Spleen (tissue), 13 donors: ENCODE measurements at places on chromosomes 12 and 14. TPM values are rescaled to one million over a fixed set of nuclear protein-coding genes. Genes with fewer than 3 reads are reported as not detected.

The SLC6A13 gene
- total RNA-seq, result 0.30 TPM

The CACNA2D4 gene
- total RNA-seq, result 3.3 TPM

The RFX4 gene
- total RNA-seq, result not detected

DNA sequence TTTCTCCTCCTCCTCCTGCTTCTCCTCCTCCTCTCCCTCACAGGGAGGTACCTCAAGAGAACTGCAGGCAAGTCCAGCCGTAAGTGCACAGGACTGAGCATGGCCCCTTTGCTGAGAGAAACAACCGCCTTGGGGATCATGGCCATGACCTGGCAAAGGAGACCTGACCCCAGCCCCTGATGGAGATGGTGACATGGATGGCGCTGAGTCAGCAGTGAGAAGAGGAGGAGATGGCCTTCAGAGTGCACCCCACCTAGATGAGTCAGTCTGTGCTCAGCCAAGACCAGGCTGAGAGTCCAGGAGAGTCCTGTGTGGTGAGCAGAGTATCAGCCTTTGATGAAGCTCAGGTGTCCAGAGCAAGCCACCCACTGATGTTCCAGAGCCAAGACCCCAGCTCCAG is 36.4 kb downstream of the MEG3 start:
- peak; percentile 24 for DNase-seq

The ASB2 gene
- 9.8 TPM for total RNA-seq

- no peak for DNase-seq
Measured at GRCh38 chr12:110998165-110998564, 77.8 kb upstream of the MYL2 start.

DNA sequence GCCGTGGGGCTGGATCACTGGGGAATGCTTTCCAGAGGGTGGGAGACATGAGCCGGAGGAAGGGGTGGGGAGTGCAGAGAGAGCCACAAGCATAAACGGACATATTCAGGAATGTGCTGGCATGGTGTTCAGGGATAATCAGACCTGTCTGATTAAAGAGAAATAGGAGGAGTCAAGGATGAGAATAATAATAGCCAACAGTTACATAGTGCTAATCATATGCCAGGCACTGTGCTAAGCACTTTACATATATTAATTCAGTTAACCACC is 43.7 kb downstream of the LTBP2 start:
- no peak for DNase-seq

GRCh38 chr14:52025310-52025709 is 36.0 kb downstream of the RTRAF start:
- no peak for DNase-seq

DNA sequence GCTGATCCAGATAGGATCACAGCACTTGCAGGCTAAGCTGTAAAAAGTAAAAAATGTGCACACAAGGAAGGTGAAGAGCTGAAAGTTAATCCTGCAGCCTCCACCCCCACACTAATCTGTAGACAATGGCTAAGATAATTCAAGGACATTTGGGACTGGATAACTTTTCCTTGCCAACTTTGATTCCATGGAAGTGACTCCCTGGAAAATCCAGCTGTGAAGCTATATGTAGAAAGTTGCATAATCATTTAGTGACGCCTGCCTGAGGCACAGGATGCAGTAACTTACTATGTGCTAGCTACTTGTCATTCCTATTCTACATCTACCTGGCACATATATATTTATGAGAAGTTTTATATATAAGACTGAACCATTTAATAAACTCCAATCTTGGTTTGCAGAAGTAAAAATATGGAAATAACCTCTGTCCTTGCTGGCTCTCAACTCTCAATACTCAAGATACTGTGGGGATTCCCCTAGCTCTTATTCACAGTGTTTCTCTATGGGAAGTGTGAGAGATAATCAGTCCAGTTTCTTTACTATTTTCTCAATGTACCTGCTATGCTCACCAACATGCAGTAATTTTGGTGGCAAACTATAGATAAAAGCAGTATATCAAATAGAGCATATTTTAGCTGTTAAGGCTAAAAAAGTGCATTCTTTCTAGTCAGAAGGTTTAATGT is 14.8 kb downstream of the LDHB start:
- DNase-seq, result no peak

DNA sequence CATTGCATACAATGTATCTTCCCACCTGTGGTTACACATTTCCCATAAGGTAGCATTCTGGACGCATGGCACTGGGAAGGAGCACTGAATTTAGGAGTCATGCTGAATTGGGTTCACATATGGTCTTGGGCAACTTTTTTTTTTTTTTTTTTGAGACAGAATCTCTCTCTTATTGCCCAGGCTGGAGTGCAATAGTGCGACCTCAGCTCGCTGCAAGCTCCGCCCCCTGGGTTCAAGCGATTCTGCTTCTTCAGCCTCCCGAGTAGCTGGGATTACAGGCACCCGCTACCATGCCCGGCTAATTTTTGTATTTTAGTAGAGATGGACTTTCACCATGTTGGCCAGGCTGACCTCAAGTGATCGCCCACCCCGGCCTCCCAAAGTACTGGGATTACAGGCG is 13.3 kb downstream of the DIP2B start:
- peak; percentile 81 for DNase-seq

GRCh38 chr12:124416516-124417395 is 121.9 kb downstream of the RFLNA start:
- no peak for DNase-seq

The SLCO1B1 gene
- not detected for total RNA-seq

The CMA1 gene
- not detected for total RNA-seq

GRCh38 chr14:52538623-52539022 is 13.7 kb downstream of the TXNDC16 start:
- no peak for DNase-seq

- no peak for DNase-seq
Measured at GRCh38 chr12:64660237-64661018, 50.1 kb downstream of the RASSF3 start.

The KRT83 gene
- not detected for total RNA-seq

GRCh38 chr14:57725399-57726077 is 140.4 kb downstream of the SLC35F4 start:
- no peak for DNase-seq

The NRIP2 gene
- 6.8 TPM for total RNA-seq

The ASPG gene
- total RNA-seq, result 0.10 TPM

- DNase-seq, result no peak
Measured at GRCh38 chr12:2976581-2976996, 17.4 kb downstream of the TEAD4 start.

- no peak for DNase-seq
Measured at GRCh38 chr12:252636-253035, 10.0 kb downstream of the SLC6A13 start.

The CDH24 gene
- total RNA-seq, result 9.4 TPM

- DNase-seq, result no peak
Measured at GRCh38 chr14:89419973-89420482, 3.0 kb upstream of the FOXN3 start.

The BRAP gene
- total RNA-seq, result 16.6 TPM

The SIX6 gene
- total RNA-seq, result not detected

The NFE2 gene
- 93.7 TPM for total RNA-seq

The IFT81 gene
- total RNA-seq, result 6.3 TPM

GRCh38 chr14:30938617-30939016 is 64.3 kb downstream of the COCH start:
- DNase-seq, result no peak

- DNase-seq, result peak; percentile 79
Measured at GRCh38 chr14:102848830-102849525, 71.7 kb downstream of the TRAF3 start.

DNA sequence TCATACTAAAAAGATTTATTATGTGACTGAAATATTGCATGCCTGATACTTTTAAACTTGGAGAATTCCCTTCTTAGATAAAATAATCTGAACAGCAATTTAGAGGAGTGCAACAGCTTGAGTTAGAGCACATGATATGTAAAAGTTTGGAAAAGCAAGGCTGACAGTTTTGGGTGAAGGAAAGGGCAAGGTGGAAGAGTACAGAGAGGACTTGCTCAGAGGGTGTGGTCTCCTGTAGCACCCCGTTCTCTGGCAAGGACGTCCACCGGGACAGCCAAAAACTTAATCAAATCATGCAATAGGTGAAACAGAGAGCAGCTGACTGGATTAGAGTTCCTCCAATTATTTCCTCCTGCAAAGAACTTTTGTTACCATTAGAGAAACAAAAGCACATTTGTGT is 65.2 kb upstream of the PDZRN4 start:
- DNase-seq, result no peak

DNA sequence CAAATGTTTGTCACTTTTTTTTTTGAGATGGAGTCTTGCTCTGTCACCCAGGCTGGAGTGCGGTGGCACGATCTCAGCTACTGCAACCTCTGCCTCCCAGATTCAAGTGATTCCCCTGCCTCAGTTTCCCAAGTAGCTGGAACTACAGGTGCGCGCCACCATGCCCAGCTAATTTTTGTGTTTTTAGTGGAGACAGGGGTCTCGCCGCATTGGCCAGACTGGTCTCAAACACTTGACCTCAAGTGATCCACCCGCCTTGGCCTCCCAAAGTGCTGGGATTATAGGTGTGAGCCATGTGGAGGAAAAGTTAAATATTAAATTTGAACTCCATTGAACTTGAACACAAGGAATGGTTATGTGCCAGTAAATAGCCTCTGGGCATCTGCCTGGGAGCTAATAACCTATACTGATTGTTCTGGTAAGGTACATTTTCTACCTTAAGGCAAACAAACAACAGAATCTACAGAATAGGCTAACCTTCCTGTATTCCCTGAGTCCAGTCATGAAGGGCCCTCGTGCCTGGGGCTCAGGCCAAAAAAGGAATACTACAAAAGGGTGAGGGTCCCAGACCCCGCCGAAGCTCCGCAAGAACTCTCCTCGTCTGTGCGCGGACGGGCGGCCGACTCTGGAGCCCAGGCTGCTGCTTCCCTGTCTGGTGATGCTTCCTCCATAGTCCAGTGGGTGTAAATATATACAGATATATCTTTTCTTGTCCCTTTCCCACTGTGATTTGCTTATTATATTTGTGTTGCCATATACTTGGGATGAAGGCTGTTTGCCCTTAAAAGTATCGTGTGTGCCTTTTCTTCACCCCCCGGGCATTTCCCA is 74.0 kb upstream of the EIF5 start:
- DNase-seq, result no peak

The CRIP1 gene
- 82.8 TPM for total RNA-seq

GRCh38 chr12:22126758-22127157 is 80.7 kb downstream of the CMAS start:
- no peak for DNase-seq

GRCh38 chr12:51911788-51912711 is 4.7 kb downstream of the ACVRL1 start:
- DNase-seq, result no peak

The GEMIN2 gene
- total RNA-seq, result 14.8 TPM

The B3GNT4 gene
- not detected for total RNA-seq

The TCL1B gene
- 0.97 TPM for total RNA-seq

DNA sequence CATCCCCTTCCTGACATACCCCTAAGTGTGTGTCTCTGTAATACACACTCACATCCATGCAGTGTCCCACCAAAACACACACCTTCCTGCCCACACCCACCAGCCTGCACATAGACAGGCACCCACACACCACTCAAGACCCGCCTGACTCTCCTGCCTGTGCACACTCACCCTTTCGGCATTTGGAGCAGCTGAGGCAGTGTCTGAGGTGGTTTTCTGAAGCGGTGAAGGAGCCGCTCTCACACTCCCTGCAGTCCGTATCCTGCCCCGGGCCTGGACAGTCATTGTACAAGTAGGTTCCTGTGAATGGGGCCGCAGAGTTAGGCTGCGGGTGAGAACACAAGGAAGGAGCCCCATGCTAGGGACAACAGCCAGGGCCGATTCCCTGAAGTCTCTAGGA is 8.3 kb downstream of the TNFRSF1A start:
- peak; percentile 76 for DNase-seq

The MMP17 gene
- 1.4 TPM for total RNA-seq

DNA sequence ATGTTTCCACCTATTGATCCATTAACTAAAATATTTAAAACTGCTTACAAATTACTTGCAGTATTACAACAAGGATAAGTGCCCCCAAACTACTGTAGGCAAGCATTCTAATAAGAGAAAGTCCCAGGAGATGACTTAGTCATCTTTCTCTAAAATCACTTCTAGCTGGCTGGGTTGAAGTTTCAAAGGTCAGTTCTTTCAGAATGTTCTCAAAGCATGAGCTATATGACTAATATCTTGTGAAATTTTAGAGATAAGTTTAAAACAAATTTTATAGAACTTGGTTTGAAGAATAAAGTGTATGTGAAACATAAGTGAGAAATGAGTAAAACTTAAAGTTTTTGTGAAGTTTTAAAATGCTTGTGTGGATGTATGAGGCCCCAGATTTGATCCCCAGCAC is 24.3 kb upstream of the OR6J1 start:
- DNase-seq, result no peak

DNA sequence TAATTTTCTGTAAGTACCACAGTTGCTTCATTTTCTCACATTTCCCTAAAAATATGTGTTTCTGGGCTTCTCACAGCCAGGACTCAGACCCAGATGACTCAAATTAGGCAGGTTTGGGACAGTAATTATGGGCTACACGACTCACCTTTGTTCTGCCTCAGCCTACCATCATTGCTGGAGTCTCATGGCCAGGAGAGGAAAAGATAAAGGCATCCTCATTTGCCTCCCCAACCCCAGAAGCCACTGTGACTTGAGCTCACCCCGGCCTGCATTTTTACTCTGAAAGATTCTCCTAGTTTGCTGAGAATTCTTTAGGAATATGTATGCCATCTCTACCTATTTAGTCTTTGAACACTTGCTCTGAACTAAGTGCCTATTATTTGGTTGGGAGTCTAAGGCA is 207.8 kb downstream of the PAWR start:
- DNase-seq, result no peak

The CD69 gene
- 83.0 TPM for total RNA-seq

GRCh38 chr12:57687862-57688261 is 6.1 kb upstream of the OS9 start:
- no peak for DNase-seq

GRCh38 chr14:68000511-68000910 is 180.9 kb downstream of the RAD51B start:
- no peak for DNase-seq

- DNase-seq, result no peak
Measured at GRCh38 chr12:1310653-1311052, 283.7 kb downstream of the FBXL14 start.

DNA sequence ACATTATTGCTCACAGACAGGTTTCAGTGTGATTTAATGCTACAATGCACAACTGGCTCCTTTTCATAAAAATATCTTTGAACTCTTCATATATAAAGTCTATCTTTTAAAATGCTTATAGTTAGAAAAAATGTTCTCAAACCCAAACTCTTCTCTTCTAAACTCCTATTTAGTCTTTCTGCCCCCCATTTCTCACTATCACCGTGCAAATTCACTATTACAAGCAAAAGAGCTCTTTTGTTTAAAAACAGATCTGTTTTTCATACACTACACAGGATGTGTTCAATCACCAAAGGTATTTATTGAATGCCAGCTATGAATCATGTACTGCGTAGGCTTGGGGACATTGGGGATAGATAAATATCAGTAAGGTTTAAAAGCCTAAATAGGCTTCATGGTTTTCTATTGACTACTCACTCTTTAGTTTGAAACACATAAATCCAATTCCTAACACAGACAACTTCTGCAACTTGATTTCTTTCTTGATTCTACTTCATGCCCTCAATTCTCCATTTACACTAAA is 692.3 kb downstream of the C12orf50 start:
- no peak for DNase-seq

The SRRM4 gene
- not detected for total RNA-seq

The KRT85 gene
- total RNA-seq, result 0.52 TPM

The LRRK2 gene
- 59.9 TPM for total RNA-seq
